Left lobe of liver (tissue), 2 donors: ENCODE measurements at places on chromosomes 11 and 22. TPM values are rescaled to one million over a fixed set of nuclear protein-coding genes. Genes with fewer than 3 reads are reported as not detected.

OR5I1 gene
- not detected for total RNA-seq

MS4A15 gene
- not detected for total RNA-seq

RFPL1 gene
- 0.45 TPM for total RNA-seq

SIK3 gene
- 27.1 TPM for total RNA-seq

ABCC8 gene
- 0.83 TPM for total RNA-seq

LRRC55 gene
- total RNA-seq: 0.13 TPM

GALNT18 gene
- total RNA-seq: 5.7 TPM

KRTAP5-8 gene
- total RNA-seq: 0.25 TPM

PTPRJ gene
- 22.7 TPM for total RNA-seq

MS4A8 gene
- not detected for total RNA-seq

ASPHD2 gene
- 0.13 TPM for total RNA-seq

MPPED1 gene
- 2.6 TPM for total RNA-seq

USP28 gene
- total RNA-seq: 11.6 TPM
